ENCODE measurements at places on chromosomes 2 and 18.

DNA sequence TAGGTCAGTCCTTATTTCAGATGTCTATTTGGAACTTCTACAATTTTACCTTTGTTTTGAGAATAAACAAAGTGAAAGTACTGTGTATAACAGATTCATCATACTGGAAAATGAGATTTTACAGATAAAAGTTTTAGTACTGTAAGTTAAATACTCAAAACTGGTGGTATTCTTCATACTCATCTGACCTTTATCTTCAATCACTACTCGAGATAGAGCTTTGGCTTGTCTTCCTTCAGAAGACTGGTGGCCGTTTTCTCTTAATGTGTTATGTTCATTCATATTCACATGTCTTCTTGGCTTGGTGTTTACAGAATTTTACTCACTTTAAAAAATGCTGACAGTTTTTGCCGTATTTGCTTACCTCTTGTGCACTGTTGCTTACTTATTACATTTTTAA, 2.1 kb downstream of the SPOPL start:
- DNase-seq, result no peak

- no peak for DNase-seq
Observed at GRCh38 chr2:115624332-115624731, 1181.9 kb downstream of the DPP10 start.

GRCh38 chr18:79422022-79422782, 26.5 kb downstream of the NFATC1 start:
- peak; percentile 36 for DNase-seq

DNA sequence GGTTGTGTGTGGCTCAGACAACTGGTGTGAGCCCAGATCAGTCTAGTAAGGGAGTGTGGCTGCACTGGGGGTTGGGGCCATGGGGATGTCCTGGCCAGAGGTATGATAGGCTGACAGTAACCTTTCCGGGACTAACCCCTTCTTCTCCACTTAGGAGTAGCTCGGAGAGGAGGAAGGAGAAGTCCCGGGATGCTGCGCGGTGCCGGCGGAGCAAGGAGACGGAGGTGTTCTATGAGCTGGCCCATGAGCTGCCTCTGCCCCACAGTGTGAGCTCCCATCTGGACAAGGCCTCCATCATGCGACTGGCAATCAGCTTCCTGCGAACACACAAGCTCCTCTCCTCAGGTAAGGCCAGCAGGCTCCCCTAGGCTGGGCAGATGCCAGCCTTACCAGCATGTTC, 49.5 kb downstream of the EPAS1 start:
- no peak for DNase-seq

DNA sequence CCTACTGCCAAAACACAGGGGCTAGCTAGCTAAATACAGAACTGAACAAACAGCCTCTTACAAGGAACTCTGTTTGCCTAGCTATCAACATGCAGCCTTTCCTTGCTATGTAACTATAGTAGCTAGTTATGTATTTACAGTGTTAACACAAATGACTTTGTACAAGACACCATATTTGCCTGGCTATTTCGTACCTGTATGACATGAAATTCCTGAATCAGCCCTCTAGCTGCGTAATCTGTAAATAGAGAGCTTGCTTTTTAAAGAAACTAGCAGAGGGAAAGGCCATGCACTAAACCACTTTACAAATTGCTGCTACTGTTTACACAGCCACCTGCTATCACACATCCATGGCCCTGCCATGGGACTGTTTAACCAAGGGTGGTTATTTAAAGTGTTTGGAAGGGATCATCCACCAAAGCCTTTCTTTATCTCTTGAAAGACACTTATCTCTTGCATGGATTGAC, 248.7 kb downstream of the TFCP2L1 start:
- DNase-seq, result no peak

- no peak for DNase-seq
Observed at GRCh38 chr2:239028253-239028619, 180.4 kb downstream of the TWIST2 start.

DNA sequence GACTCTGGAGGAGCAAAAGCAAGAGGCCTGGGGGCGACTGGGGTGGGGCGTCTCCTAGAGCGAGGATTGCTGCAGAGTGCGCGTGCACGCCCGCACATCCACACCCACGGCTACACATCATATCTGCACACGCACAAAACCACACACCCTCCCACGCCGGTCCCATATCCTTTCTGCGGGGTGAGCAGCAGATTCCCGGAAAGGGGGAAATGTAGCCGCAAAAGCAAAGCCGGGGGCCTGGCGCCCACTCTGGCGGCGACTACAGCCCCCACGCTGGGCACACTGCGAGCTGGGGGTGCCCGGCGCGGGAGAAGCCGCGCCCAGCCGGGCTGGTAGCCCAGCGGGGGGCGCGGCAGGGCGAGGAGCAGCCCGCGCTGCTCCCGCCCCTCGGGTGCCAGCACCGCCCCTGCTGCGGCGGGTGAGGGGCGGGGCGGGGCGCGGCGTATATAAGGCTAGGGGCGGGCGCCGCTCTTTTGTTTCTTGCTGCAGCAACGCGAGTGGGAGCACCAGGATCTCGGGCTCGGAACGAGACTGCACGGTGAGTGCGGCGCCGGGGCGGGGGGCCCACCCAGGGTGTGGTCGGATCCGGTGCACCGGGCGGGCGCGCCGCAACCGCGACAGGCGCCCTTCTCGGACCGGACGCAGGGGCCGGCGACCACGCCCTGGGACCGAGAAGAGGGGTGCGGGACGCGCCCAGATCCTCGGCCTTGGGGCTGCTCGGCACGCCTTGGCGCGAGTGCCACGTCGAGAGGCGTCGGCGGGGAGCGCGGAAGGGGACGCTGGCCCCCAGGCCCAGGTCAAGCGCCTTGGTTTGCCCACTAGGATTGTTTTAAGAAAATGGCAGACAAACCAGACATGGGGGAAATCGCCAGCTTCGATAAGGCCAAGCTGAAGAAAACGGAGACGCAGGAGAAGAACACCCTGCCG, at the start of gene TMSB10:
TMSB10 (plus strand) TSS at position 476 of the 927 bp plus-strand sequence.
- no peak for DNase-seq

- DNase-seq, result no peak
Observed at GRCh38 chr18:44602845-44603244, 77.8 kb upstream of the SETBP1 start.

- DNase-seq, result no peak
Observed at GRCh38 chr2:183416753-183417152, 292.5 kb downstream of the NUP35 start.
